ENCODE measurements at places on chromosomes 2 and 18.

GRCh38 chr2:56749152-56749752, 565.5 kb downstream of the CCDC85A start:
- peak; percentile 53 for DNase-seq

DNA sequence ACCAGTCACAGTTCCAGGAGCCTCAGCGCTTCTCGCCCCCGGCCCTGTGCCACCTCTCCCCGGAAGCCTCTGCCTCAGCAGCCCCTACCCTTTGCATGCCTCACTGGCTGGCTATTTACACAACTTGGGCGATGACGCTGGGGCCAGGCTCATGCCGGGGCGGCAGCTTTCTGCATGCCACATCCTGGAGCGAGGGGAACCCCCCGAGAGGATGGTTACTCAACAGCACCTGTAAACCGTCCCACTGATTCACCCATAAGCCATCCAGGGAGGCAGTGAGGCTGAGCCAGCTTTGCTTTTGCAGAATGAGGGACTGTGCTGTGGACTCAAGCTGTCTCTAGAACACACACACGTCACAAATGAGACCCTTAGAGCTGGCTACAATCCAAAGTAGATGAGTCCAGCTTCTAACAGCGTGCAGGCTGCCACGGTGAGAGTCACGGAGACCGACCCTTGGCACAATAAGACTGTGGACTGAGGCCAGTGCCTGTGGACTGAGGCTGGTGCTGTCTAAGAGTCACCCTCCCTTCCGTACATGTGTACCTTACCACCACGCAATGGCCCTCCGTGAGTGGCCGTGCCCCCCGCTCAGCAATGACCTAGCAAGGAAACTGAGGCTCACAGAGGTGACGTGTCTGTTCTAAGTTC, 45.6 kb upstream of the ODC1 start:
- DNase-seq = peak; percentile 49

GRCh38 chr2:42770288-42771131, 6.6 kb upstream of the OXER1 start:
- peak; percentile 39 for DNase-seq

DNA sequence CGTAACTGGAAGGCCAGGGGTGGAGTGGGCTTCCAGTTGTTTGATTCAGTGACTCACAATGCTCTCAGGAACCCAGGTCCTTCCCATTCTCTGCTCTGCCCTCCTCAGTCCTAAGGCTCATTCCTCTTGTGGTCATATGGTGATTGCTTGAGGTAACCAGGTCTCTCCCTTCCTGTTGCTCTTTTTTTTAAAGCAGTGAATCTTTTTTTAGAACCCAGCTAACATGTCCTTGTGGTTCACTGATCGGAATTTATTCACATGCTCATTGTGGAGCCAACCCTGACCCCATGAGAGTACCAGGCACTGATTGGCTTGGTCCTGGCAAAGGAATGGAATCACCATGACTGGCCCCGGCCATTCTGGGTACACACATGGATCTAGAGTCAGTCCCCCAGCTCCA, 7.4 kb downstream of the THNSL2 start:
- peak; percentile 16 for DNase-seq

- no peak for DNase-seq
These were observed 22.2 kb upstream of the MLPH start for GRCh38 chr2:237464757-237465391.

- no peak for DNase-seq
These were observed 71.2 kb downstream of the EPAS1 start for GRCh38 chr2:46368401-46368800.

GRCh38 chr2:109214651-109215371, 85.8 kb downstream of the SH3RF3 start:
- DNase-seq = no peak

DNA sequence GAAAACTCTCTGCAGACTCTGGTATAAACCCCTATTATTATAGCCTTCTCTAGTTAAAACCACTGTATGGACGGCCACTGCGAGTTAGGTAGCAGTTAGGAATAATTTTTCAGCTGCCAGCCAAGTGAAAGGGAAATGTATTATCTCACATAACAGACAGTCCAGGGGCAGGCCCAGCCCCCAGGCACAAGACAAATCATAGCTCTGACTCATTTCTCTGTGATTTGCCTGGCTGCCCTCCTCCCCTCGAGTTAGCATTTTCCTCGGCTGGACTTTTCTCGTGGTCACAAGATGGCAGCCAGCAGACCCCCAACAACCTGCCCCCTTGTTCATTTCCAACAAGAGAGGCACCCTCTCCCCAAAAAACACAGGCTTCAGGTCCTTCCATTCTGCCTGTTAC, 10.5 kb downstream of the VIT start:
- DNase-seq = peak; percentile 77

- DNase-seq = no peak
These were observed 69.7 kb downstream of the EIPR1 start for GRCh38 chr2:3307901-3308300.

DNA sequence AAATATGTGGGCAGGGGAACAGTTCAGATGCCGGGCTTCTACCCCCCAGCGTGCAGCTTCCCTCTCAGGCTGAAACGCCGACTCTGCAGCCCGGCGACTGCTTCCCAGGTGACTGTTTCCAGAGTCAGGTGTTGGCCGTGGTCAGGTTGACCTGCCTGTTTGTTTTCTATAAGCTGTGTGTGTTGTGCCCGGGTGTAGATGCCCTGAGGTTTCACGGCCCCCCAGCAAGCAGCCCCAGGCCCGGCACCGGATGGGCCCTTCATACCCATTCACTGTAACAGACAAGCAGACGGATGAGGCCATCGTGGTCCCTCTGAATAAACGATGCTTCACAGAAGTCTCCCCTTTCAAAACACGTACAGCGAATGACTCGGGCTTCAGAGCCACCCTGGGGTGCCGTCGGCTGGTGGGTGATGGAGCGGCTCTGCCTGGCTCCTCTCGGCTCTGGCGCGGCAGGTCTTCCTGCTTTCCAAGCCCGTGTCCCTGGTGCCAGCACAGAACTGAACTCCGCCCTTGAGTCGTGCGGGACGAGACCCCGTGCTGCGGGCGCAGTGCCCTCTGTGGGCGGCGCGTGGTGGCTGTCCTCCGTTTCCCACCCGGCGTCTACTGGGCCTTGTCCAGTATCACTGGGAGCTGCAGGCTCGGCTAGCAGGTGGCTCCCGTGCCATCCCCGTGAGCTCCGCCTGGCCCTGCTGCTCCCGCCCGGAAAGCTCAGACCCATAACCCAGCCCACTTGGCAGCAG, 15.0 kb upstream of the KCNG2 start:
- DNase-seq = no peak

DNA sequence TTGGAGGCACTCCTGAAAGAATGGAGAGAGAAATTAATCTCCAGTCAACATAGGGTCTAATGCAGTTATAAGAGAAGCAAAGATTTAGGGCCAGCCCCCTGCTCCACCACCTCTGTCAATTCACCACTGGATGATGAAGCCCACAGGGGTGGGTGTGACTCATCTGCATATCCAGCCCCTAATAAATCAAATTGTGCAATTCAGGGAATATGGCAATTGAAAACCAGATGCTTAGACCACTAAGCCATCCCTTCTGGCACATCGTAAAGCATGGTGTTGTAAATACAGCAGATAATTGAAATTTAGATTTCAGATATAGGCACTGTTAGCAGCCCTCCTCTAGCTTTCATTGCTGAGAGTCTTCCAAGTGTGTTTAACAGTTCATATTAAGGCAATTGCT, 541.4 kb downstream of the PARD3B start:
- DNase-seq = peak; percentile 57

DNA sequence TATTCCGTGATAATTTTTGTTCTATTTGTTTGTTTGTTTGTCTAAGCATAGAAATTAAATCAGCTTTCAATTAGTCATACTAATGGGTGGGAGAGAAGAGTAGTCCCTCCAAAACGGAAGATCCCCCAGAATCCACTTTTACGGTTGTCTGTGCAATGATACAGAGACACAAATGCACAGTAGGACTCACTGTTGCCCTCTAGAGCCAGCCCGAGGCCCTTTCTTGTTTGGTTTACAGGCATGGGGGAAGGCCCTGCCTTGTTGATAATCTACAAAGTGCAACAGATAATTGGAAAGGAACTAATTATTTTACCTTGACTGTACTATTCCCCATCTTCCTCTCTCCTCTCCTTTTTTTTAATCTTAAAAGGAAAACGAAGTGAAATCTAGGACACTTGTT, 121.1 kb downstream of the ACOXL start:
- DNase-seq = peak; percentile 3

DNA sequence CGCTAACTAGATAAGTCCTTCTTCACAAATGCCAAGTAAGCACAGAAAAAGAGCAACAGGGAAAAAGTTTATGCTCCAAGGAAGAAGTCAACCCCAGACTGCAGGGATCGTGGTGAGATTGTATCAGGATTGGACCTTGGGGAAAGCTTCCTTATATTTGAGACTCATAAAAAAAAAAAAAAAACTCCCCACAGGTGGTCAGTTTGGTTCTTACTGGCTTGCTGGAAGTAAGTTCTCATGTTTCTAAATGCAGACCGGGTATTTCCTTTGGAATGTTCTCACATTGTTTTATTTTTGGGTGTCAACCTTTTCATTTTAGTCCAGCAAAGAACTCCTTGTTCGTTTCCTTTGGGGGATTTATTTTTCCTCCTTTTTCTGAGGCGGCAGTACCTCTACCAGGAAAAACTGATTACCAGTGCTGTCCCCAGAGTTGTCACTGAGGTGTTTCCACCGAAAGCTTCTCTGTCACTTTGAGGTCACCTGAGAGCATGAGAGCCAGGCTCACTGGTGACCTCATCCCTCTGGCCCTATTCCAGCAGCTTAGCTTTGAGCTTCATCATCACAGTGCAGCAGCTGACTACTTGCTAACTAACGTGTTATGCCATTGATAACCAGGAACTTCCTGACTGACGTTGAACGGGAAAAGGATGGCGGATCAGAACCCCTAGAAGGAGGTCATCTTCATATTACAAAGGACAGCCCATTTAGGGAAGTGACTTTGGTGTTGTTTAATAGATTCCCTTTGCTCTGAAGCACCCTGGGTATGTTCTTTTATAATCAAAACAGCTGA, 16.8 kb upstream of the ATP8B1 start:
- DNase-seq = peak; percentile 74

- peak; percentile 98 for DNase-seq
These were observed 169.4 kb downstream of the THADA start for GRCh38 chr2:43426305-43427031.

GRCh38 chr2:56049233-56049845, 125.8 kb upstream of the EFEMP1 start:
- no peak for DNase-seq

GRCh38 chr2:164567335-164567989, 53.8 kb downstream of the GRB14 start:
- DNase-seq = no peak

GRCh38 chr18:31819106-31819924, 58.6 kb upstream of the SLC25A52 start:
- DNase-seq = peak; percentile 49

- no peak for DNase-seq
These were observed 192.1 kb upstream of the CXCR4 start for GRCh38 chr2:136310005-136310495.

- no peak for DNase-seq
These were observed 16.3 kb upstream of the BOK start for GRCh38 chr2:241542278-241542605.

GRCh38 chr2:96533292-96534073, 3.1 kb upstream of the ARID5A start:
- peak; percentile 94 for DNase-seq

Data from AG10803 (cell line).